PC-9 (cell line): ENCODE measurements at places on chromosomes 11 and 22.

GRCh38 chr11:120229451-120230424, 10.2 kb upstream of the POU2F3 start:
- no peak for DNase-seq

DNA sequence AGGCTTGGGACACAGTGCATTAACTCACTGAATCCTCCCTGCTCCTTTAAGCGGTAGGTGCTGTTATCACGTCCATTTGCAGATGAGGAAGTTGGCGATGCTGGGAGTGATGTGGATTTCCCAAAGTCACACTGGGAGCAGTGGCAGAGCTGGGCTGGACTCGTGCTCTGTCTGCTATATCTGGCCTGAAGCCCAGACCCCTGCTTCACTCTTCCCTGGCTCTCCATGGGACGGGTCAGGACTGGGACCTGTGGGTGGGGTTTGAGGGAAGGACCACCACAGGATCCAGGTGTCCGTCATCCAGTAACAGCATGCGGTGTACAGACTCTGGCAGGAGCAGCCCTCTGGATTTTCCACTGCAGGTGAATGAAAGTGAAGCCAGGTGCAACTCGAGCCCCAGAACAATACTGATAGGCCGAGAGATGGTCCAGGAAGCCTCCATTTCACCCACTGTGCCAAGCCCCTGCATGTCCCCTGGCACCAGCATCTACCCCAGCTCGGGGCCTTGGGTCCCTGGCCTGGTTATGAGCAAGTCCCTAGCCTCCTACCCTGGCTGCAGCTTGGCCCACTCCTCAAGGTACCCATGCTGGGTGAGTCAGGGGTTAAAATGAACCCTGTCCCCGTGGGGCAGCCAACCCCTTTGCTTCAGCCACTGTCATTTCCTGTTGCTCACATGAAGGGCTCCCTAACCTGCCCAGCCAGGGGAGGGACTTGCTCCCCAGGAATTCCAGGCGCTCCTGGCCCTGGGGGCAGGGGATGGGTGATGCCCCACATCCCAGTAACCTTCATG, 4.2 kb downstream of the USP2 start:
- DNase-seq = peak; percentile 73

DNA sequence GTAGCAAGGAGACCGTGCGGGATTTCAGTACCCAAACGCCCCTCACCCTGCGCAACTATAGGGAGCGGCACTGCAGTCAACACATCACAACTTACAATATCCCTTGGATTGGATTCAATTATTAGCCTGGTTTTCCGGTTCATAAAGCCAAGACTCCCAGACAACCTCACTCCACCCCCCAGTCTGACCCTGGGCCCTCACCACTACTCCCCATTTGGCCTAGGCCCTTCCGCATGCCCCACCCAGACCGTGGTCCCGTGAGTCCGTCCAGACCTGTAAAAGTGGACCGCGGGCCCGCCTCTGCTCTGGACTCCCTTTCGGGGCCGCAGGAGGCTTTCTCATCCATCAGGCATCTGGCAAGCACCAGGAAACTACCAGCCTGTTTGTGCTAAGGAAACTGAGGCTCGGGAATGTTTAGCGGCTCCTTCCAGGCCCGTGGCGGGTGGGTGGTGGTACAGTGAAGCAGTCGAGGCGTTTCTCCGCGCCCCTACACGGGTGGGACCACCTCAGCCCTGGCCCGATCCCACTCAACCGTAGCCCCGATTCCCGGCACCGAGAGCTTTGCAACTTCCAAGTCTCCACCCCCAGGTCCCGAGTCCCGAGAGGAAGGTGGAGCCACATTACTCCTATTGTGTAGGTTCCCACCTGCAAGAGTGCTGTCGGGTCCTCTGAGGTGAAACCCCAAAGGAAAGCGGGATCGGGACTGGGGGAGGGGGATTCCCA, 679 bp upstream of the DPP3 start:
- DNase-seq = no peak

- no peak for DNase-seq
Observed at GRCh38 chr22:36765131-36765942, 10.6 kb downstream of the IFT27 start.

GRCh38 chr22:37639070-37639760, at the start of gene SH3BP1:
TSS of gene SH3BP1 (plus strand) at chr22:37639669. CDS start at chr22:37639788, 119 bp downstream.
- DNase-seq = no peak

GRCh38 chr11:33317662-33318061, 60.5 kb downstream of the HIPK3 start:
- no peak for DNase-seq
